ENCODE measurements at places on chromosomes 3 and 15. TPM values are rescaled to one million over a fixed set of nuclear protein-coding genes. Genes with fewer than 3 reads are reported as not detected.

DNA sequence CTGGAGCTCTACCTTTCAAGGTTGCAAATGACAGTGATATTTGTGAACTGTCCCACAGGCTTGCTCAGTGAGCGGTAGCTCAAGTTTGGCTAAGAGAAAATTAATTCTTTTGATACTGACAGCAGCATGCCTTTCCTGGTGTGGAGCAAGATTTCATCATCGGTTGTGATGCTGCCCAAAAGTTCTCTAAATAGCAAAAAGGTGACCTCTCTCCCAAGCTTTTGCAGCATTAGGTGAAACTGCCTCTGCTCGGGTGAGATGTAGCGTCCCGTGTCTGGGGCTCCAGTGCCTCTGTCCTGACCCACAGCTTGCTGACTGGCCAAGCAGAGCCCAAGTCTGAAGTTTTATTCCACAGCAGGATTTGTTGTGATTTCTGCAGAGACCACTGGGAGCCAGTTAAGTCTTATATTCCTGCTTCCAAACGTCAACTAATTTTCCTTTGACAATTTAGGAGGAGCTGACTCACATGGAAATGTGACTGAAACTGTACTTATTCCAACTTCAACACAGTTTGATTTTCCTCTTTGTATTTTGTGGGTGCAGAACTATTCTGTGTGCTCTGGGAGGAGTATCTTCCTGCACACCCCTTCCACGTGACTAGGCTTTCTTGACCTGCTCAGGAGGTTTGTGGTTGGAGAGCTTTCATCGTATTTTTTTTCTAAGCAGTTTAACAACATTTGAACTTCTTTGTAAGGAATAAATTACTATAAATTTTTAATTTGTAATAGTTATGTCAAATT lies 5.9 kb downstream of the SYNM start:
- no peak overlapping the region for H3K4me3 ChIP-seq
- no peaks in the 10 kb centered on the region for H3K36me3 ChIP-seq
- H3K27ac ChIP-seq = no peak overlapping the region
- peak; percentile 61 for DNase-seq
- H3K27me3 ChIP-seq = peaks cover 3% of the 10 kb centered on the region
- peaks cover 8% of the 10 kb centered on the region for H3K4me1 ChIP-seq

- H3K4me3 ChIP-seq = no peak overlapping the region
- no peaks in the 10 kb centered on the region for H3K36me3 ChIP-seq
- no peak overlapping the region for H3K27ac ChIP-seq
- H3K4me1 ChIP-seq = no peaks in the 10 kb centered on the region
- no peaks in the 10 kb centered on the region for H3K27me3 ChIP-seq
- no peak for DNase-seq
These were observed 381.6 kb downstream of the EPHA3 start for GRCh38 chr3:89488800-89489580.

- H3K4me1 ChIP-seq = peaks cover 8% of the 10 kb centered on the region
- no peak overlapping the region for H3K27ac ChIP-seq
- no peak for DNase-seq
- H3K36me3 ChIP-seq = peaks cover 27% of the 10 kb centered on the region
- no peaks in the 10 kb centered on the region for H3K27me3 ChIP-seq
These were observed 829 bp downstream of the DCP1A start for GRCh38 chr3:53346514-53346913.

Gene IL17RC
- total RNA-seq = 5.7 TPM

DNA sequence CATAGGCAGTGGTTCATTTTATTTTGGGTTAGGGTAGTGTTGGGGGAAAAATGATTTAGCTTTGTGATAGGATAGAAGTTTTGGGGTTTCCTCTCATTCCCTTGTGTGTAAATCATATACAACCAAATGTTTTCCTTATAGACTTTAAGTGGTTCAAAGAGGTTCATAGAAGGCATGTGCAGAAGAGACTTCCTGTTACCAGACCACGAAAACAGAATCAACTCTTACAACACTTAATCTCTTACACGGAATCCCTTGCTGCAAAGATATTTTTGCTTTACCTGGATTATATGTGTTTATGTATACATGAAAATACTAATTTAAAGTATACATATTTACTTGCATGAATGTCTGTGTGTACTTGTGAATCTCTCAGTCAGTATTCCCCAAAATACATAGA lies 2.9 kb downstream of the TMOD2 start:
- H3K27ac ChIP-seq = no peak overlapping the region
- no peaks in the 10 kb centered on the region for H3K36me3 ChIP-seq
- no peak overlapping the region for H3K4me3 ChIP-seq
- no peak for DNase-seq

Gene CIP2A
- total RNA-seq = 21.4 TPM

Gene GABRG3
- total RNA-seq = 2.0 TPM

DNA sequence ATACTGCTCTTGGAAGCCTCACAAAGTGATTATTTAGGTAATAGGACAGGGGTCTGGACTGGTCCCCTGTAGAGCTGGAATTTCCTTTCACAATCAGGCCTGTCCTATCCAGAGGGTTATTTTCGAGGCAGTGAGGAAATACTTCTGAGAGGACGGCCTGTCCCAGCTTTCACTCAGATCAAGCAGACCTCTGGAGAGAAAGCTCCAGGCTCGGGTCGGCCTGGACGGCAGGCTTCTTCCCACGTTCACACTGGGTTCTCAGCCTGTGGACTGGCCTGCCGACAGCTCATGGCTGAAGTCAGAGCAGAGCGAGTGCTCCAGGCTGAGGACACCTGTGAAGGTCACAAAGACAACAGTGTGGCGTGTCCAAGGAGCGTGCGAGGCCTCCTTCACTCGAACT lies 405.3 kb downstream of the VPS13C start:
- H3K4me3 ChIP-seq = no peak overlapping the region
- no peaks in the 10 kb centered on the region for H3K36me3 ChIP-seq
- H3K27me3 ChIP-seq = no peaks in the 10 kb centered on the region
- DNase-seq = no peak

DNA sequence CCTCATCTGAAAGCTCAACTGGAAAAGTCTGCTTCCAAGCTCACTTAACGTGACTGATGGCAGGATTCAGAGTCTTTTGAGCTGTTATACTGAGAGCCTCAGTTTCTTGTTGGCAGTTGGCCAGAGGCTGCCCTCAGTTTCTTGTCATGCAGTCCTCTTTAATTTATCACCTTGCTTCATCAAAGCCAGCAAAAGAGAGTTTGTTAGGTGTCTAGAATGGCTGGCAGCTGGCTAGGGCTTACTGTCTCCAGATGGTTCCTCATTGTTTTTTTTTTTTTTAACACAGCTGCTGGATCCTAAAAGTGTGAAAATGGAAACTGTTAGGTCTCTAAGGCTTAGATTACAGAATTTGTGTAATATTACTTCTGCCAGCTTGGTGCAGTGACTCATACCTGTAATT lies 310.6 kb downstream of the PDCD6IP start:
- H3K4me3 ChIP-seq = no peak overlapping the region
- H3K27ac ChIP-seq = peak overlapping the region; percentile 44
- no peaks in the 10 kb centered on the region for H3K36me3 ChIP-seq
- peak; percentile 38 for DNase-seq
- peaks cover 24% of the 10 kb centered on the region for H3K4me1 ChIP-seq

GRCh38 chr15:59399465-59400102 lies 26.9 kb upstream of the MYO1E start:
- no peaks in the 10 kb centered on the region for H3K36me3 ChIP-seq
- peak; percentile 27 for DNase-seq
- no peaks in the 10 kb centered on the region for H3K27me3 ChIP-seq
- no peak overlapping the region for H3K27ac ChIP-seq
- H3K4me3 ChIP-seq = no peak overlapping the region

Gene EPHB3
- total RNA-seq = 1.3 TPM

Gene GNAT1
- total RNA-seq = 0.05 TPM

- no peak overlapping the region for H3K27ac ChIP-seq
- H3K4me3 ChIP-seq = peak overlapping the region; percentile 61
- peak; percentile 13 for DNase-seq
- no peaks in the 10 kb centered on the region for H3K36me3 ChIP-seq
- peaks cover 13% of the 10 kb centered on the region for H3K4me1 ChIP-seq
- peaks cover 30% of the 10 kb centered on the region for H3K27me3 ChIP-seq
These were observed 225.9 kb upstream of the C2CD4B start for GRCh38 chr15:62390791-62391640.

DNA sequence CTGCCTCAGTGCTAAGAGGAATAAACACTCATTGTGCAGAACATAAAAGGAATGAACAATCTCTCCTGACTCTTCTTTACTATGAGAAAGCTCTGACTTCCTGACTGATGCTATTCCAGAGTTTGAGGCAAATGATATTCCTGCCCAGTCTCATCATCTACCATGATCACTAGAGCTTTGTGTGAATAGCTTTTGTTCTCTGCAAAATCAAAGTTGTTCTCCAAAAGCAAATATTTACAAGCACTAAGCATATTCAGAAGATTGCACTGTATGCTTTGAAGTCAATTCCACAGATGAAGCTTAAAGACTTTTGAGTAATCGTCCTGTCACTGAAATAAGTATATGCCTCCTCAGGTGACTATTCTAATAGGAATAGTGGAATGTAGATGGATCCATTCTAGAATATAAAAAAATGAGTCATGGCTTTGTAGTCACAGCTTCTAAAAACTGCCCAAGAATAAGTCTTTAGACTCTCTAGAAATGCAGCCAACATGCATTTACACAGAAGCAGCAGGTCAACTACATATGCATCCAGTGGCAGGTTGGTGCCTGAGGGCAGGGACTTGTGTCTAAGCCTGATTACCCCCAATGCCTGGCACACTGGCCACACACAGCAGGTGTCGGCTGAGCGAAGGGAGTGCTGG lies 34.6 kb downstream of the TNFAIP8L3 start:
- H3K27me3 ChIP-seq = no peaks in the 10 kb centered on the region
- no peaks in the 10 kb centered on the region for H3K4me1 ChIP-seq
- H3K27ac ChIP-seq = no peak overlapping the region
- DNase-seq = no peak
- H3K36me3 ChIP-seq = no peaks in the 10 kb centered on the region
- no peak overlapping the region for H3K4me3 ChIP-seq

- no peak for DNase-seq
- no peak overlapping the region for H3K4me3 ChIP-seq
- no peaks in the 10 kb centered on the region for H3K36me3 ChIP-seq
- no peaks in the 10 kb centered on the region for H3K4me1 ChIP-seq
- H3K27me3 ChIP-seq = no peaks in the 10 kb centered on the region
These were observed 42.9 kb downstream of the C3orf38 start for GRCh38 chr3:88192631-88193030.

DNA sequence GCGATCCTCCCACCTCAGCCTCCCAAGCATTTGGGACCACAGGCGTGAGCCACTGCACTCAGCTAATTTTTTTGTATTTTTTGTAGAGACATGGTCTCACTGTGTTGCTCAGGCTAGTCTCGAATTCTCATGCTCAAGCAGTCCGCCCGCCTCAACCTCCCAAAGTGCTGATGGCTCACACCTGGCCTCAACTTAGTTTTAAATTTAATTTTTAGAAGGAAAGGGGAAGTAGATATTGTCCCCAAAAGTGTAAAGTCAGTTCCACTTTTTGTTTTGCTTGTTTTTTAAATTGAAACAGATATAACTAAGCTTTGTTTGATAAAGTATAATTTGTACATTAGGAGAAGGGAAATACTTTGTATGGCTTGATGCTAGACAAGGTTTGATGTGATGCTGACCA lies 31.3 kb upstream of the NFKBIZ start:
- no peaks in the 10 kb centered on the region for H3K27me3 ChIP-seq
- no peaks in the 10 kb centered on the region for H3K4me1 ChIP-seq
- peaks cover 14% of the 10 kb centered on the region for H3K36me3 ChIP-seq
- DNase-seq = no peak

Gene DUOXA2
- 0.05 TPM for total RNA-seq

Gene GNB5
- 16.1 TPM for total RNA-seq

DNA sequence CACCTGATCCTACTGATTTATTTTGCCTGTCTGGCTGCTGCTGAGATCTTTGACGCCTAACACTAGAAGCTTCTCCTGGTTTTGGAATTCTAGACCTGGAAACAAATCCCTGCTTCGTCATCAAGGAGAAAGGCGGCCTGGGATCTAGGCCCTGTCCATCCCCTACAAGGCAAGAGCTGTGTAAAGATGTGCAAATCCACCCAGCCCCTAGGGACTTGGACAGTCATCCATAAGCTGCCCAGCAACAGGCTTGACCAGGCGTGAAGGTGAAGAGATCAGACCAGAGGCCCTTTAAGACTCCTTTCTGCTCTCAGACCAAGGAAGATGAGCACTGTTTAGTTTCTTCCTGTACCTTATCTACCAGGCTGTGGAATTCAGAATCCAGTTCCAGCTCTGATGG lies 32.2 kb downstream of the SLC41A3 start:
- no peak overlapping the region for H3K4me3 ChIP-seq
- no peak overlapping the region for H3K27ac ChIP-seq
- no peaks in the 10 kb centered on the region for H3K27me3 ChIP-seq
- H3K4me1 ChIP-seq = no peaks in the 10 kb centered on the region
- no peak for DNase-seq

Gene FGD5
- 2.0 TPM for total RNA-seq

- no peaks in the 10 kb centered on the region for H3K4me1 ChIP-seq
- H3K4me3 ChIP-seq = no peak overlapping the region
- H3K27me3 ChIP-seq = no peaks in the 10 kb centered on the region
- H3K36me3 ChIP-seq = no peaks in the 10 kb centered on the region
- no peak overlapping the region for H3K27ac ChIP-seq
- DNase-seq = no peak
These were observed 80.1 kb downstream of the SLC6A1 start for GRCh38 chr3:11072631-11073030.

Gene GOLGA8T
- total RNA-seq = 0.19 TPM

- DNase-seq = no peak
- H3K27ac ChIP-seq = no peak overlapping the region
- no peaks in the 10 kb centered on the region for H3K27me3 ChIP-seq
- H3K4me3 ChIP-seq = no peak overlapping the region
- peaks cover 15% of the 10 kb centered on the region for H3K4me1 ChIP-seq
- H3K36me3 ChIP-seq = no peaks in the 10 kb centered on the region
These were observed 236.9 kb downstream of the XXYLT1 start for GRCh38 chr3:195034101-195034500.

DNA sequence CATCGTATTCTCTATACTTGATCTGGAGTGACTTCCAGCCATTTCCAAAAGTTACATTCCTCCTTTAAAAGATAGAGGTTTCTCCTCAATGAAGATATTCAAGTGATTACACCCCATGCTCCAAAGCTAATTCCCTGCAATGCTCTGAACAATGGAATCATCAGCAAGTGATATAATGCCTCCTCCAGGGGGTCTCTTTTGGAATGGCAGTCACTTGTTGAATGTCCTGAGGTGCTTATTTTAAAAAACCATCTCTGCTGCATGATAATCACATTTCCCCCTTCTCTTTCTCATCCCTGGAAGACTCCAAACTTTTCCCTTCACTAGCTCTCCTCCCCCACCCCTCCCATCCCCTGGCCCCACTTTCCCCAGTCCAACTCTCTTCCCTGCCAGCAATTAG lies 2.6 kb downstream of the LHFPL4 start:
- H3K4me3 ChIP-seq = no peak overlapping the region

DNA sequence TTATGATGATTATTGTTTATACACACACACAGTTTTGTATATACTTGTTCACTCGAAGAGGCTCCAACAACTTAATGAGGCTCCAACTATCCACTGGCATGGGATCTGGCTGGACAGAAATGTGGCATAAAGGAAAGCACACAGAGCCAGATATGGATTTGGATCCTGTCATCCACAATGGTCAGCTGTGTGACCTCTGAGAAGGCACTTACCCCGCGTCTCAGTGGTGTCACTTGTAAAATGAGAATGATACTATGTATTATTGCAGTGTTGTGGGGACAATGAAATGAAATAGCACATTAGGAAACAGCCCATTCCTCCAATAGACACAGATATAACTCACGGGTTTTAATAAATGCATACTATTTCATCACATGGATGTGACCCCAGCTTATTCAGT lies 42.2 kb downstream of the PDZRN3 start:
- H3K27me3 ChIP-seq = no peaks in the 10 kb centered on the region
- no peaks in the 10 kb centered on the region for H3K4me1 ChIP-seq
- no peak for DNase-seq

Data from thymus (tissue), 14 donors.